ENCODE measurements at places on chromosomes 5 and 9. TPM values are rescaled to one million over a fixed set of nuclear protein-coding genes. Genes with fewer than 3 reads are reported as not detected.

GRCh38 chr9:114738581-114739316, 56.8 kb upstream of the TEX48 start:
- no peak for DNase-seq

- DNase-seq: no peak
These were observed 21.1 kb downstream of the UIMC1 start for GRCh38 chr5:176985516-176985915.

GRCh38 chr5:36666274-36666673, 59.9 kb downstream of the SLC1A3 start:
- DNase-seq: no peak

- DNase-seq: no peak
These were observed 87.5 kb downstream of the TRIM32 start for GRCh38 chr9:116774421-116775180.

Gene PCDHB2
- total RNA-seq: 2.3 TPM

Gene AQP7
- 4.6 TPM for total RNA-seq
